Cardiac muscle cell (in vitro differentiated cells and primary cell): ENCODE measurements at places on chromosomes 11 and 22. TPM values are rescaled to one million over a fixed set of nuclear protein-coding genes. Genes with fewer than 3 reads are reported as not detected.
A peak's percentile ranks its signal among the peaks of the same experiment; 100 is the strongest.

LGALS12 gene
- not detected in 2 replicates for total RNA-seq

DNA sequence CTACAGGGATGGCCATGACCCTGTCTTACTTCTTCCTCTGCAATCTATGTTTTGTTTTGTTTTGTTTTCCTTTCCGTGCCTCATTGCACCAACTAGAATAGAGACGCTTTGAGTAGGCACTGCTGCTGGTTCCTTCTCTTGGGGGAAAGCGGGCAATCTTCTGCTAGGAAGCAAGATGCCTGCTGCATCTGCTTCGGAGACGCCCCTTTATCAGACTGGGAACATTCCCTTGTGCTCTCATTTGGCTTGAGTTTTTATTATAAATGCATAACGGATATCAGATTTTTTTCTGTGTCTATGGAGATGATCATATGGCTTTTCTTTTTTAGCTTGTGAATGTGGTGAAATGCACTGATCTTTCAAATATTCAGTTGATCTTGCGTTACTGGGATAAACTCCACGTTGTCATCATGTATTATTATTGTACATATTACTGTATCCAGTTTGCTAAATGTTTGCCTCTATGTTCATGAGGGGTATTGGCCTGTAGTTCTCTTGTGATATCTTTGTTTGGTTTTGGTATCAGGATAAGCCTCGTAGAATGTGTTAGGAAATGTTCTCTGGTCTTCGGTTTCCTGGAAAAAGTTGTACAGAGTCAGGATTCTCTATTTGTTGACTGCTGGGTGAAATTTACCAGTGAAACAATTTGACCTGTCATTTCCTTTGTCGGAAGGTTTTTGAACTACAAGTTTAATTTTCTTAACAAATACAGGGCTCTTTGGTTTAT, 23.4 kb upstream of the KRTAP5-6 start:
- DNase-seq, result no peak

F2 gene
- total RNA-seq, result 0.25 TPM in 1 of 2 replicates, not detected in the other

- peak; percentile 67 for DNase-seq
These were observed 39.8 kb downstream of the SYN3 start for GRCh38 chr22:33018232-33018864.

- DNase-seq, result no peak
These were observed 143.6 kb downstream of the NCAM1 start for GRCh38 chr11:113104691-113105251.

GRCh38 chr11:112889446-112889845, 71.8 kb upstream of the NCAM1 start:
- DNase-seq, result no peak

- peak; percentile 85 for DNase-seq
These were observed 91.1 kb upstream of the KCNA4 start for GRCh38 chr11:30107899-30108298.

DNA sequence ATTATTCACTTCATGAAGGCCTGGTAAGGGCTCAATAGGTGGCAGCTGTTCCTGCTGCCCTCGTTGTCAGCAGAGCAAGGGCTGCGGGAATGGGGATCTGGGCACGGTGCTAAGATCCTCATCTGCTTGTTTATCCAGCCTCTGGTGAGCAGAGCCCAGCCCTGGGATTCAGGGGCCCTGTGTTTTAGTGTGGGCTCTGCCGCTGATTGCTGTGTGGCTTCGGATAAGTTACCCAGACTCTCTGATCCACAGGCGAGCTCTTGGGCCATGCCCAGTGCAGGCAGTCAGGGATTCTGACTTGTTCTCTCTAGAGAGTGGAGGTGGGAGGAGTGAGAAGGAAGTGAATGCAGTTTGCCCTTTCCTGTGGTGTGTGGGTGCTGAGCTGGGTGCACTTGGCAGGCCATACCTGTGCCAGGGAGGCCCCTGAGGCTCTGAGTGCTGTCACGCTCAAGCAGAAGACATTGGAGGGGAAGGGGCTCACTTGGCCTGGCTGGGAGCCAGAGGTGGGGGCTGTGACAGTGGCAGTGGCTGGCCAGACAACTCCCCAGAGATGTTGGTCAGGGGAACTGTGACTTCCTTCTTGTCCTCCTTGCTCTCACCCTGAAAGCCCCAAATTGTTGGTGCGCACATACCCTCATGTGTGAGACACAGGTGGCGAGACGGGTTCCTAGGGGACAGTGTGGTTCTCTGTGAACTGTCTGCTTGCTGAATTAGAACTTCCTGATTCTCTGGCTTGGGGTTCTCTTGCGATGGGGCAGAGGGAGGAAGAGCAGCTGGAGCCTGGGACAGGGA, 43.7 kb downstream of the CD82 start:
- DNase-seq, result no peak

- peak; percentile 76 for DNase-seq
These were observed 650 bp downstream of the GUCY1A2 start for GRCh38 chr11:107017433-107018218.

- DNase-seq, result no peak
These were observed at the start of gene CABP2 for GRCh38 chr11:67522844-67523555. Gene CABP2 (minus strand): TSS chr11:67523446. CDS start chr11:67523326, 120 bp downstream.

- no peak for DNase-seq
These were observed 2.0 kb upstream of the L3MBTL2 start for GRCh38 chr22:41203118-41203517.

- DNase-seq, result no peak
These were observed 49.7 kb downstream of the GRIK4 start for GRCh38 chr11:120561286-120561685.

DNA sequence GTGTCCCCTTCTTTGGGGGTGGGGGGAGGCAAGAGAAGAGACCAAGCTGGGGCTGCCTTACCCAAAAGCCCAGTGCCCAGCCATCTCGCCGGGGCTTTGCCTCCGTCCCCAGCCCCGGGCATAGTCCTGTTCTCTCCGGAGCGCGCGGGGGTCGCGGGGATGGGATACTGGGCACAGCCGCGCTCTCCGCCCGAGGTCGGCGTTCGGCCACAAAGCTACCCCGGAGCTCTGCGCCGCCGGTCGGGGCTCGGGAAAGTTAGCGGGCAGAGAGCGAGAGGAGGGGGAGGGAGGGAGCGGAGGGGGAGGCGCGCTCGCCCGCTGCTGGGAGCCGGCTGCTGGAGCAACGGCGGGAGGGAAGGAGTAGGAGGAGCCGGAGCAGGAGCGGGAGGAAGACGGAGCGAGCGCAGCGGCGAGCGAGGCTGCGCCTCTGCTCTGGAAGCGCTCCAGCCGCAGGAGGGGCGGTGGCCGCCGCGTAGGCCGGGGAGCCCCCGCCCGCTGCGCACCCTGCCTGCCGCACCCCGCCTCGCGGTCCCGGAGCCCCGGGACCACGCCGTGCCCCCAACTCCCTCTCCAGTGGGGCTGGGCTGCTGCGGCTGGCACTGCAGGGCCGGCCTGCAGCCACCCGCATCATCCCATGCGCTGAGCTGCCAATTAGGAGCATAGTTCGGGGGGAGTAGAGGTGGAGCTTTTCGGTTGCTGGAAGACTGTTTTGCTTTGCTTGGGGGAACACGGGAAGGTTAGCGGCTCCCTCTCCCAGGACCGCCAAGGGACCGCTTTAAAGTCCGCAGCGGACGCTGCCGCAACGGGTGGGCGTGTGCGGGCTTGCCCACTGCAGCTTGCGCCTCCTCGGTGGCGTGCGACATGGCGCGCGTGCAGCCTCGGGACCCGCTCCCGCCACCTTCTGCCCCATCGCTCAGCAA, at the start of gene SCN4B:
Gene SCN4B (minus strand): TSS at position 272 of the 920 bp plus-strand sequence. CDS start 150 bp downstream, at position 122.
- DNase-seq, result peak; percentile 87

DNA sequence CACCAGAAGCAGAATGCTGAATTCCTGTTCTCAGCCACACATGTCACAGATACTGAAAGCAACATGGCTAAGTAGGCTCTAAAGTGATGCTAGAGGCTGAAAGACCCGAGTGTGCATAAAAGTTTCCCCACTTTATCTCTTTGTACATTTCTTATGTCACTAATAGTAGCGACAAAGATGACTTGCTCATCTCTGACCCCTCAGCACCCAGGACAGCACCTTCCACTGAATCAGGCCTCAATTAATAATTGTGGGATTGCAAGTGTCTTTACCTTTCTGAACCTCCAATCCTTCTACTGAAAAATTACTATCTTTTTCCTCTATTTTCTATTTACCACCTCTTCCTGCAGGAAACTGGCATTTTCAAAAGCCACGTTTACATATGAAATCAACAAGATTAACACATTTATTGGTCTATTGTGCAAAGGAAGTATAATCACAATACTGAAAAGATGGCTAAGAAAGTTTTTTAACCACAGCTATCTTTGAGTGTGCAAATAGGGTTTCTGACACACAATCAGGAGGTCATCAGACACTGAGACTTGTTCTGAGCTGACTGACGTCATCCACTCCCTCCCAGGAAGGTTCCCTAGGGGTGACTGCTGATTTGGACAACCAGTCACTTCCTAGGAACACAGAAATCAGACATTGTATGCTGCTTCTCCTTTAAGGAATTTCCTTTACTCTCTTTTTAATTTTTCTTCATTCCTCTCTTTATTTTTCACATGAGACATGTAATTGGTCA, 213.9 kb upstream of the ISX start:
- no peak for DNase-seq

GRCh38 chr11:34978236-34979191, 62.1 kb downstream of the PDHX start:
- DNase-seq, result peak; percentile 6

GRCh38 chr11:111454561-111455192, 57.5 kb downstream of the BTG4 start:
- DNase-seq, result peak; percentile 72

DNA sequence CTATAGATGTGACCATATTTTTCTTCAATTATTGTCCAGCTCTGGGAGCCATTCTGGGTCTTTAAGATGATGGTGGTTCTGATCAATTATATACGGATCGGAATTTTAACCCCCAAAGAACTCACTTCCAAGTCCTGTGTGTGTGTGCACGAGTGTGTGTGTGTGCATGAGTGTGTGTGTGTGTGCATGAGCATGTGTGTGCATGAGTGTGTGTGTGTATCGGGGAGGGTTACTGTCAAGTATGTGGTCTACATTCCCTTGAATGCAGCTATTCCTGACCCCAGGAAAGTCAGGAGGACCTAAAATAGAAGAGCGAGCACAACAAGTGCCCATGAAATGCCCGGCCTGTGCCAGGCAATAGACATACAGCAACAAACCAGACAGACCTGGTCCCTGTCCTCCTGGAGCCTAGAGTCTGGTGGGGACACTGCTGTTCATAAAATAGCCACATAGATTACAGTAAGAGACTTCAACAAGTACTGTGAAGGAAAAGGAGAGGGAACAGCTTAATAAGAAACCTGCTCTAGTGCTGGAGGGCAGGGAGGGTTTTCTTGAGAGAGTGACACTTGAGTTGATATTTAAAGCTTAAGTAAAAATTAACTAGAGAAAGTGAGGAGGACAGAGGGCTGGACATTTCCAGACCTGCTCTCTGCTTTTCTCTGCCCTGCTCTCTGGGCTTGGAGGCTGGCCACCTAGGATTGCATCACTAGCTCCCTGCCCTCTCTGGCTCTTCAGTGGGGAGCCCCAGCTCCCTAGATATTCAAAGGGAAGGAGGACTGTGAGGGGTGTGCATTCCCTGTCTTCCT, 66.1 kb upstream of the SPON1 start:
- DNase-seq, result no peak

DNA sequence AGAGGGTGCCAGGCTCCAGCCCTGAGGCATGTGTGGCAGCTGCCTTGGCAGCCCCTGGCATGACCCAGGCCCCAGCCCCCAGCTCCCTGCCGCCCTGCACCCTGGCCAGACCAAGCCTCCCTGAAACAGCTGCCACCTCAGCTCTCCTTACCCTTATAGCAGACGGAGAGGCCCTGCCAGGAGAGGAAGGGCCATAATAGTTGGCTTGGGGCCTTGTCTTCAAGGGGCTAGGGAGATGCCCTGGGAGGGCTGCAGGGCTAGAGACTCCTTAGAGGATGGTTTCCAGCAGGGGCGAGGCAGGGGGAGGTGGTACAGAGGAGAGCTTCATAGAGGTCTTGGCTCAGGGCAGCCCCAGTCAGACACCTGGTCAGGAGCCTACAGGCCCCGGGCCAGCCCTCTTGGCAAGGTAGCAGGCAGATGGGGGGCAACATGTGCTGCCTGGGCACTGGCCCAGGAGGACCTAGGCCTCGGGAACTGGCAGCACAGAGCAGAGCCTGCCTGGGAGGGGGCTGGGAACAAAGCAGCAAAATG, 13.0 kb downstream of the SMTN start:
- DNase-seq, result no peak

SIK3 gene
- 27.4 and 58.5 TPM in 2 replicates for total RNA-seq

KRTAP5-2 gene
- total RNA-seq, result not detected in 2 replicates

FUT4 gene
- 4.3 and 5.0 TPM in 2 replicates for total RNA-seq

DNA sequence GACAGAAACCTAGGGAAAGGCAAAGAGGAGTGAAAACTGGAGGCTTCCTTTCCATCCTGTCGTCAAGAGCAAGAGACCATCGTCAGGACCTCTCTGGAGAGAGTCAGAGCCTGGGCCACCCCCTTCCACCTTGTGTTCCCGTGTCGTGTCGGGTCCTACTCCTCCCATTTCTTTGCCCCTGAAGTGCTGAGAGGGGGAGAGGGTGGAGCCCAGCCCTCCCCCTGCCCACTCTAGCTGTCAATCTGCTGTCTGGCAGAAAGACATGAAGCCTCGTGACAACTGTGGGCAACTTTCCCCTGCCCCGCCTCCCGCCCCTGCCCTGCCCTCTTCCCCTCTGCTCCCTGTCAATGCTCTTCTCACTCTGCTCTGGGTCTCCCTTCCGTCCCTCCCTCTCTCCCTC, 20.6 kb downstream of the ANKK1 start:
- DNase-seq, result no peak

GRCh38 chr22:48639021-48639795, 1188.5 kb downstream of the BRD1 start:
- no peak for DNase-seq

CYTH4 gene
- total RNA-seq, result not detected in 2 replicates

GRCh38 chr22:44369293-44369661, 56.5 kb upstream of the SHISAL1 start:
- DNase-seq, result no peak

ADM2 gene
- total RNA-seq, result 0.39 and 1.6 TPM in 2 replicates

DNA sequence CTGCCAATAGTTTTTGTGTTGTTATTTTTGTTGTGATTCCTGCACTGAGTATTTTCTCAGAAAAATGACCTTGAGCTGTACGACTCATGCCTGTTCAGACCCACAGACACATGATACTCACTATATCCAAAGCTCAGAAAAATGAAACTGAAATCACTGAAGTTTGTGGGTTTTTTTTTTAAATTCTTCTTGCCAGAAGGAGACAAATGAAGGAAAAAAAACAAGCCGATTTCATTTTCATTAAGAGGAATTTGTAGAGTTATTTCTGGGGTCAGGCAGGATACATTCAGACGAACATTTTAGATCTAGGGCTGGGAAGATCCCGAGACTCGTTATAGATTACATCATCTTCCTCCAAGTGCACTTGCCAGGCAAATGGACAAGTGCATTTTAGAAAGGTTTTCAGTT, 60.4 kb downstream of the BMAL1 start:
- DNase-seq, result peak; percentile 61

TSPAN18 gene
- total RNA-seq, result 48.1 and 68.6 TPM in 2 replicates

DNA sequence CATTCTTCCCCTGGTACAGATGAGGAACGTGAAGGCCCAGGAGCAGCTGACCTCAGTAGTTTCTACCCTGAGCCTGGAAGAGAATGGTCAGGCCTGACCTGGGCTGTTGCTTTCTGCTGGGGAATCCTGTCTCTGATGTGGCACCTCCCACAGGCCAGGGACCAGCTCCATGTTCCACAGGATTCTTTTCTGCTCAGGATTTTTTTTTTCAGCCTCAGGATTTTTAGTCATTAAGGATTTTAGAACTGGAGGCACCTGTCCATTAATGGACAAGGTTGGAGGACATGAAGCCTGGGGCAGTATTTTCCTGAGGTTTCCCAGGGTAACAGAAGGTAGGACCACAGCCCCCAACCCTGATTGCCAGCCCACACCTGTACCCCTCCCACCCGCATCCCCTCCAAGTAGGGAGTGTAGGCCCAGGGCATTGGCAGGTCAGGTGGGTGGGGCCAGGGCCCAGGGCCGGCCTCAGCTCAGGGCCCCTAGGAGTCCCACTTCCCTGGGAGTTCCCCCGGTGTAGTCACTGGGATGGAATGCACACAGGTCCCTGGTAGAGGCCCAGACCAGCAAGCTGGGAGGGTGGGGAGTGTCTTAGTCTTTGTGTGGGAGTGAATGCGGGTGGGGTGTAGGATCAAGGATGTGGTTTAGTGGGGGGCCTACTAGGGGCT, 16.1 kb downstream of the BIK start:
- no peak for DNase-seq
